ENCODE measurements at places on chromosomes 12 and 14. TPM values are rescaled to one million over a fixed set of nuclear protein-coding genes. Genes with fewer than 3 reads are reported as not detected.

The SMIM41 gene
- not detected for total RNA-seq

The NPFF gene
- not detected for total RNA-seq

The IQSEC3 gene
- not detected for total RNA-seq

The CRIP1 gene
- total RNA-seq: 0.59 TPM

The CSRP2 gene
- 45.9 TPM for total RNA-seq

The THAP2 gene
- 3.8 TPM for total RNA-seq

The PLEKHG7 gene
- total RNA-seq: not detected

The ZNF664 gene
- total RNA-seq: 56.2 TPM

The TMPRSS12 gene
- total RNA-seq: not detected

The CIT gene
- total RNA-seq: 13.1 TPM

The TAS2R30 gene
- total RNA-seq: 6.7 TPM

The FGF23 gene
- not detected for total RNA-seq

The TMEM119 gene
- total RNA-seq: not detected

The ASCL1 gene
- total RNA-seq: not detected

The TCL1B gene
- not detected for total RNA-seq

The RPGRIP1 gene
- total RNA-seq: not detected

The TROAP gene
- 0.33 TPM for total RNA-seq

The OTX2 gene
- total RNA-seq: not detected

The ZFHX2 gene
- total RNA-seq: 0.17 TPM

The LYSET gene
- total RNA-seq: 10.5 TPM

The C14orf132 gene
- 2.2 TPM for total RNA-seq

The LBHD2 gene
- not detected for total RNA-seq

The ANG gene
- total RNA-seq: 2.5 TPM

The COX8C gene
- total RNA-seq: not detected

The CLEC4C gene
- not detected for total RNA-seq

The FOXG1 gene
- total RNA-seq: not detected

The TAS2R46 gene
- 0.96 TPM for total RNA-seq

The OR6C2 gene
- not detected for total RNA-seq

The LRP1-AS gene
- total RNA-seq: not detected

The MGST1 gene
- total RNA-seq: 147 TPM

The FGF6 gene
- total RNA-seq: not detected

The ITGB7 gene
- 3.5 TPM for total RNA-seq

The GPR137C gene
- 0.17 TPM for total RNA-seq

The RTL1 gene
- not detected for total RNA-seq

The TAS2R19 gene
- total RNA-seq: 1.7 TPM

The CABP1 gene
- 0.45 TPM for total RNA-seq

The PRH2 gene
- total RNA-seq: not detected

The ADAMTS20 gene
- not detected for total RNA-seq

The AHSA1 gene
- 63.7 TPM for total RNA-seq

The CCDC175 gene
- not detected for total RNA-seq

The DNAI7 gene
- not detected for total RNA-seq

The LHX5 gene
- 0.49 TPM for total RNA-seq

The PIWIL1 gene
- total RNA-seq: not detected

The BDKRB2 gene
- total RNA-seq: 7.5 TPM

The KDM2B gene
- total RNA-seq: 22.8 TPM

The SYT10 gene
- under 0.01 TPM for total RNA-seq

The MMP19 gene
- 2.2 TPM for total RNA-seq

The SDR9C7 gene
- total RNA-seq: 0.17 TPM

The CD163 gene
- 0.17 TPM for total RNA-seq

The ABCD2 gene
- total RNA-seq: not detected

The FBLN5 gene
- 1.1 TPM for total RNA-seq

The TMEM229B gene
- total RNA-seq: 3.0 TPM

The FOXM1 gene
- total RNA-seq: 49.9 TPM

The RNASE7 gene
- 33.3 TPM for total RNA-seq

The PLEK2 gene
- total RNA-seq: 93.2 TPM

The GPR84 gene
- not detected for total RNA-seq

The SLC6A13 gene
- total RNA-seq: 0.50 TPM

The LALBA gene
- total RNA-seq: not detected

All from mammary epithelial cell (primary cell).